ENCODE measurements at places on chromosomes 5 and 9.

DNA sequence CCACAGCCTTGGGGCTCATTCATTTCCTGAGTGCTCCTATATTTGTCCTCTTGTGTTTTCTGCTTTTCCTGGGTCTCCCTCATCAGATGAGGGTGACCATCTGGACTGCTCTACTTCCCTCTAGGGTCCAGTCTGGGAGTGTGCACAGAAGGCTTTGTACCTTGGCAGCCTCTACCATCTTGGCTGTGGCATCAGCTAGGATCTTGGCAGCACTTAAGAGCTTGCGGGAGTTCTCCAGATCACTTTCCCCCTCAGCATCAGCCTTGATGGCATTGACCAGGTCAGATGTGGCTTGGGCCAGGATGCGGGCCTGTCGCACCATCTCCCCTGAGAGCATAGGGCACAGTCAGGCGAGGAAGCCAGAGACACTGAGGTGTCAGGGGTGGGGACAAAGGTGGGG is 15.8 kb downstream of the TLN1 start:
- no peak for DNase-seq

DNA sequence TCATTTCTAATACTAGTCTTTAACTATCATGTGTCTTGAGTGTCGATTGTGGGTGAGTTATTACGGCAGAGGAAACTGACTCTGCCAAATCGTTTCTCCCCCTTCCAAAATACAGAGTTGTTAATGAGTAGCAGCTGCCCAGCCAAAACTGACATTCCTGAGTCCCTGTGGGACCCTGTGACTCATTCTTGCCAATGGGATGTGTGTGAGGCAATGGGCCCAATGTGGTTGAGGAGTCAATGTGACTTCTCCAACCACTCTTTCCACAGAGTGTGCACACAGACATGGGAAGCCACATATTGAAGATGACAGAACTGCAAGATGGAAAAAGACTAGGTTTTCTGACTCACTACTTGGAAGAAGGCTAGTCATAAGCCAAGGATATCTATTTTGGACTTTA is 434.7 kb downstream of the DTWD2 start:
- DNase-seq: no peak

GRCh38 chr5:154368041-154368800 is 77.6 kb upstream of the SAP30L start:
- DNase-seq: no peak

DNA sequence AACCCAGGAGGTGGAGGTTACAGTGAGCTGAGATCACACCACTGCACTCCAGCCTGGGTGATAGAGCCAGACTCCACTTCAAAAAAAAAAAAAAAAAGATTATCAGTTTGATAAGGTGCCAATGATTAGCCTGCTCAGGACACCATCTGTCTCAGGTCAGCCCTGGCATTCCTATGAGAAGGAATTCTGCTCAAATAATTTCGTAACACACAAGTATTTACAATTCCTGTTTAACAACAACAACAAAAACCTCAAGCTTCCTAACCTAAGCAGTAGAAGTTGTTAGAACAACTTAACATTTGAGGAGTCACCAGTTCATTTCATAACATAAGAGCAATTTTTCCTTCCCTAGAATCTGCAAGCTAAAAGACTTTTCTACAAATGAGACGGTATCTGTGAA is 85.0 kb downstream of the LHFPL2 start:
- DNase-seq: no peak

GRCh38 chr5:33641744-33642505 is 201.2 kb downstream of the TARS1 start:
- DNase-seq: no peak

DNA sequence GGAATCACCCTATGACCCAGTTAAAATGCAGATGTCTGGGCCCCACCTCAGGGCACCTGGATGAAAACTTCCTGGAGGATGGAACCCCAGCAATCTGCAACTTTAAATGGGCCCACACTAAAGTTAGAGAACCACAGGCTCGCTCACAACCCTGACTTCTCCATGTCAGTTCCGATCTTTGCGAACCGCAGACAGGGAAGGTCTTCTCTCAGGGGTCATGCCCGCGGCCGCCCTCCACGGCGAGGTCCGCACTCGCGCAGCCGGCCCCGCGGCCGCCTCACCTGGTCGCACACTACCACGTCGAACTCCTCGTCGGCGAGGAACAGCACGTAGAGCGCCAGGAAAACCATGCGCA is 499 bp downstream of the ALG2 start:
- DNase-seq: no peak
